ENCODE measurements at places on chromosomes 11 and 22. TPM values are rescaled to one million over a fixed set of nuclear protein-coding genes. Genes with fewer than 3 reads are reported as not detected.

Gene SCO2
- total RNA-seq, result 13.9 TPM

Gene SGSM1
- total RNA-seq, result not detected

Gene KRTAP5-10
- total RNA-seq, result not detected

Gene NXPE4
- not detected for total RNA-seq

Gene DDI1
- total RNA-seq, result not detected

Gene TUBA8
- 1.2 TPM for total RNA-seq

Gene CALCA
- not detected for total RNA-seq

Gene APOA5
- not detected for total RNA-seq

Gene ZNF280B
- 2.6 TPM for total RNA-seq

Gene SYTL2
- total RNA-seq, result 31.2 TPM

Gene TRIOBP
- 45.2 TPM for total RNA-seq

Gene MLC1
- 9.4 TPM for total RNA-seq

DNA sequence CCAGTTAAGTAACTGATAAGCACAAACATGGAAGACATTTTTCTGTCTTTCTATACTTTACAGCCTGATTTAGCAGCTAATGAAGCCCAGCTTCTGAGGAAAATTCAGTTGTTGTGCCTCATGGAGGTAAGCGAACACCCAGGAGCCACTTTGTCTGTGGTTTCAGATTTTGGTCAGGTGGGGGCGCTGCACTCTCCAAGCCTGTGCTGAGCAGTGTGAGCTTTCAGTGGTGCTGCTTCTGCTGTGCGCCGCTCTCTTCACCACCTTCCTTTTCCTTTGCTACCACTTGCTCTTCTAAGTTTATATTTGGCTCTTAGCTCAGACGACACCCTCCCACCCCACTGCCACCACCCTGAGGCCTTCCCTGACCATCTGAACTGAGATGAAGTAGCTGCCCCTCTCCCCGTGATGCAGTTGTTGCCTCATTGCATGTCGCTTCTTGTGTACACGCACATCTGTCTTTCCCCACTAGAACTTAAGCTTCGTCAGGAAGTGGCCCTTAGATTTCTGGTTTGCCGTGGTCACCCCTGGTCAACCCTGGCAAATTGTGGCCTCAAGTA, 14.0 kb downstream of the PSMD13 start:
- DNase-seq, result peak; percentile 90

- no peak for DNase-seq
These were observed 210.4 kb upstream of the GRIA4 start for GRCh38 chr11:105399511-105399910.

DNA sequence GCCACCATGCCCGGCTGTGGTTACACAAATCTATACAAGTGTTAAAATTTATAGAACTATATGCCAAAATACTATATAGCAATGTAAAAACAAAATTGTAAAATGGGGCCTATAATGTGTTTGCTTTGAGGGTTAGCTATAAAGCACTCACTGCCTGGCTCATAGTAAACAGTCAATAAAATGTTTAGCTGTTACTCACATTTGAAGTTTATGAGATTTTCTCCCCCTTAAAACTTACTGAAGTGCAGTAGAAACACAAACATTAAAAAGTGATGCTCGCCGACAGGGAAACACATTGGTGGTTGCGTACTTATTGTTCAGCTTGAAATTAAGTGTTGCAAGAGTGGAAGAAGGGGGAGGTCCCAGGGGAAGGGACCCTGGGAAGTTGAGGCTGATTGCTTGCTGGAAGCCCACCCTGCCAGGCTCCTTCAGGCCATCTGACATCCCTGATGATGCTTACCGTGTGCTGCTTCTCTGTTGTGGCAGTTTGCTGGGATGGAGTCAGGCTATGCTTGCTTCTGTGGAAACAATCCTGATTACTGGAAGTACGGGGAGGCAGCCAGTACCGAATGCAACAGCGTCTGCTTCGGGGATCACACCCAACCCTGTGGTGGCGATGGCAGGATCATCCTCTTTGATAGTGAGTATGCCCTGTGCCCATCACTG, 52.1 kb downstream of the KREMEN1 start:
- no peak for DNase-seq

- no peak for DNase-seq
These were observed 42.6 kb downstream of the PPP2R1B start for GRCh38 chr11:111723595-111723994.

GRCh38 chr11:126054408-126054807, 8.3 kb downstream of the CDON start:
- DNase-seq, result no peak

- no peak for DNase-seq
These were observed 421.0 kb downstream of the SOX6 start for GRCh38 chr11:15935373-15935772.

- no peak for DNase-seq
These were observed 97.9 kb downstream of the RCN1 start for GRCh38 chr11:32188785-32189184.

- no peak for DNase-seq
These were observed 22.6 kb upstream of the ISX start for GRCh38 chr22:35043252-35043933.

DNA sequence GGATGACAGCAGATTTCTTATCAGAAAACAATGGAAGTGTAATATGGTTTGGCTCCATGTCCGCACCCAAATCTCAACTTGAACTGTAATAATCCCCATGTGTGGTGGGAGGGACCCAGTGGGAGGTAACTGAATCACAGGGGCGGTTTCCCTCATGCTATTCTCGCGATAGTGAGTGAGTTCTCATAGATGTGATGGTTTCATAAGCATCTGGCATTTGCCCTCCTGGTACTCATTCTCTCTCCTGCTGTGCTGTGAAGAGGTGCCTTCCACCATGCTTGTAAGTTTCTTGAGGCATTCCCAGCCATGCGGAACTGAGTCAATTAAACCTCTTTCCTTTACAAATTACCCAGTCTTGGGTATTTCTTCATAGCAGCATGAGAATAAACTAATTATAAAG, 81.0 kb upstream of the SCUBE2 start:
- no peak for DNase-seq

- DNase-seq, result no peak
These were observed 8.9 kb upstream of the ETS1 start for GRCh38 chr11:128596250-128596649.

DNA sequence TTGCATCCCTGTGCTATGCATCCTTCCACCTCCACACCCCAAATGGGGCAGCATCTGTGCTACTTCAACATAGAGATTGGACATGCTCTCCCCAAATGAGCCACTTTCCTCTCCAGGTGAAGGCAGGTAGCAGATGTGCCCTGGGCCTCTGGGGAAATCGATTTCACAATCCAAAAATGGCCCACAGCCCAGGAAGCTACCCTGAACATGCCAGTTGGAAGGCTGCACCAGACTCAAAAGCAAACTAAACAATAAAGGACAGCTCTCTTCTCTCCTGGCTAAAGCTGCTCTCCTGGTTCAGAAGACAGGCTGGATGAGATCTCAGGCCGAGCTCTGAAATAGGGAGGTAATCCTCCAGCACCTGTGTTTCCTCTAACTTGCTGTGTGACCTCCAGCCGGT, 19.7 kb downstream of the ISX start:
- DNase-seq, result no peak

- no peak for DNase-seq
These were observed 589.3 kb downstream of the INSC start for GRCh38 chr11:15704064-15704463.

- no peak for DNase-seq
These were observed 104.9 kb downstream of the ARFGAP2 start for GRCh38 chr11:47071791-47072261.

- peak; percentile 59 for DNase-seq
These were observed at the start of gene MAPK8IP1 for GRCh38 chr11:45885274-45885920. TSS of gene MAPK8IP1 (plus strand) at chr11:45885651. CDS start at chr11:45885821, 170 bp downstream.

GRCh38 chr11:44377914-44378321, 68.0 kb upstream of the ALX4 start:
- no peak for DNase-seq

GRCh38 chr22:24236656-24237055, 8.2 kb downstream of the GGT5 start:
- DNase-seq, result no peak

GRCh38 chr11:102932678-102933077, 22.9 kb downstream of the MMP13 start:
- no peak for DNase-seq
